ENCODE measurements at places on chromosomes 5 and 9.

DNA sequence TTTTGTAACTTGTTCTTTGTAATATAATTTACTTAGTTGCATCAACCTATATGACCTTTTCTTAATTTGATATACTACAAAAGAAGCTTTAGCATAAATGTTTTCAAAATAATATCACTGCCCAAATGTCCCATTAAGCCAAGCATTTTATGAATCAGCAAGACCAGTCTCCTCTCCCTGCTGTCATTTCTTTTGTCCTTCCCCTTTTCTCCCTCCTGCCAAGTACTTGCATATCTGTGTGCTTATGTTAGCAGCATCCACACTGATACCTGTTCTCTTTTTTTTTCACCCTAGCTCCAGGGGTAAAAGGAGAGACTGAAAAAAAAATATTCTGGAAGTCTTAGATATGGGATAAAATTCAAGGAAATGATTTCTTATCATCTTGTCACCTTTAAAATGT, 69.7 kb downstream of the ZSWIM6 start:
- no peak for DNase-seq

DNA sequence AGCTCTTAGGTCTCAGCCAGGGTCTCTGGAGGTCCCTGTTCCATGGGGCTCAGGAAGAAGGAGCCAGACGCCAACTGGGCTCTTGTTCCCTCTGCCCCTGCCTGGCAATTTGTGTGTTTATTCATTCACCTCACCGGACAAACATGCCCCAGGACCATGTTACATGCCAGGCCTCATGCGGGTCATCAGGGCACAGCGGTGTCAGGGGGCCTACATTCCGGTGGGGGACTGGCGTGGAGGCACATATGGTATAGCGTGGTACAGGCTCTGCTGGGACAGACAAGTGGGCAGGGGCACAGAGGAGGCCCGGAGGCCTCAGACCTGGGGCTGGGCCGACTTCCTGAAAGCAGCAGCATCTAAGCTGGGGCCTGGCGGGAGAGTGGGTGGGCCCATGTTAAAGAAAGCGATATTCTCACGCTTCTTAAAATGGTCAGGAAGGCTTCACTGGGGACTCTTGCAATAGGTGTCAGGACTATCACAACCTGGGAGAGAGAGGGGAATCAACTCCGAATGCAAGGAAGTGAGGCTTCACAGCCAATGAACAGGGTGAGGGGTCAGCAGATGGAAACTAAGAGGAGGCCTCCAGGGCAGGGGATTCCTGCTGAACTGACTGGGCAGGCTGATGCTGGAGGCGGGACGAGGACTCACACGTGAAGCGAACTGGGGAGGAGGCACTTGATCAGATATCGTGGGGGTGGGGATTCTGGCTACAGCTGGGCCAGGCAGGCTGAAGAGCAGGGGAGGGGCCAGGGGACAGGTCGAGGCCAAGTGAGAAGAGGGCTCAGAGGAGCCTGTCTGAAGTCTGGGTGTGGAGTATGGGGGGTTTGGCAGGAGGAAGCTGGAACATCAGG, 41.9 kb downstream of the NCS1 start:
- no peak for DNase-seq

GRCh38 chr5:176362233-176362490, 598 bp upstream of the KIAA1191 start:
- no peak for DNase-seq

GRCh38 chr9:135030566-135031226, 56.8 kb upstream of the OLFM1 start:
- no peak for DNase-seq

DNA sequence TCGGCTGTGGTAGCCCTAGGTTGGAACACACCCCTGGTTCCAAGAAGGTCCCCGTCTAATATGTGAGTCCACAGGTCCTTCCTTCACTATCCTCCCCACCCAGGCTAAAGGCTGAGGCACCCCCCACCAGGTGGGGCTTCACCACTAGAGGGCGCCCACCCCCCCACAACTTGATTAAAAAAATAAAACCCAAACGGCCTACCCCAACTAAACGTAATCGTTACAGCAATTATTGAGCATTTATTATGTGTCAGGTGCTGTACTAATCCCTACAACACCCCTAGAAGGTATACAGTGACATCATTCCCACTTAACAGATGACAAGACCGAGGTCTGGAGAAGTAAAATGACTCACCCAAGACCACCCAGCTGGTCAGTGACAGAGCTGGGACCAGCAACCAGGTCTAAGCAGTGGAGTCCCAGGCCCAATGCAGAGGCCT, 65.0 kb downstream of the FGF18 start:
- DNase-seq, result peak; percentile 15

GRCh38 chr9:127211983-127212382, 52.6 kb upstream of the GARNL3 start:
- DNase-seq, result no peak

GRCh38 chr5:32572778-32573480, 12.4 kb upstream of the SUB1 start:
- DNase-seq, result no peak

GRCh38 chr5:58407042-58407719, 52.7 kb downstream of the PLK2 start:
- DNase-seq, result no peak

- no peak for DNase-seq
These were observed 121.2 kb downstream of the EFNA5 start for GRCh38 chr5:107549567-107549966.
